ENCODE measurements at places on chromosomes 5 and 9.

DNA sequence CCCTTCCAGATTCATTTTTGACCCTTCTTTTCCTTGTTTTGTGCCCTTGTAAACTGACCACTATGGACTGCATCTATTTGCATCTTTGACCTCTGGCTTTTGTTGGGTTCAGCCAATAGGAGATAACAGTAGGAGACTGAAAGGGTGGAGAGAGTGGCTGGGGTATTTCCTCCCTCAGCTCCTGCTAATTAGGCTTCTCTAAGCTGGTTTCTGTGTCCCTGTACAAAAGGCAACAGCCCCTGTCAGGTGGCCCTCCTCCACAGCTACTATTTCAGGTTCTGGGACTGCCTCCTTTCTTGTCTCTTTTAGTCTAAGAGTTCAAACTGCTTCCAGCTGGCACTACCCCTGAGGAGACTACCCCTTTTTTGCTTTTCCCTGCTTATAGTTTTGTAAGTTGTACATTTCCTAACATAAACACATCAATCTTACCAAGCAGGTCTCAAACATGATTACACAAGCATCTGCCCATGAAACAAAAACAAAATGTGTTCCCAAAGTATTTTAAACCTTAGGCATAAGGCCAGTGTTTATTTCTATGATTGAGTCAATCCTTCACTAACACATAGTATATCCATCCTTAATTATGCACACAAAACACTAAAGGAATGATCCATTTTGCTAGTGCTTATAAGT is 262.0 kb upstream of the TRPM3 start:
- ATAC-seq: no peak

GRCh38 chr5:68170826-68171558 is 44.6 kb upstream of the PIK3R1 start:
- ATAC-seq: no peak

GRCh38 chr9:128836509-128837145 is 7.0 kb upstream of the SPOUT1 start:
- no peak for ATAC-seq

GRCh38 chr9:131516100-131516499 is 13.4 kb downstream of the POMT1 start:
- ATAC-seq: no peak

- ATAC-seq: no peak
These were observed 54.4 kb upstream of the EXOC3 start for GRCh38 chr5:388266-389196.

- ATAC-seq: no peak
These were observed 32.8 kb downstream of the ZNF474 start for GRCh38 chr5:122162100-122162638.

GRCh38 chr5:118789366-118789765 is 199.0 kb downstream of the DTWD2 start:
- ATAC-seq: no peak

- no peak for ATAC-seq
These were observed 77.9 kb downstream of the GLIS3 start for GRCh38 chr9:4221931-4222330.

DNA sequence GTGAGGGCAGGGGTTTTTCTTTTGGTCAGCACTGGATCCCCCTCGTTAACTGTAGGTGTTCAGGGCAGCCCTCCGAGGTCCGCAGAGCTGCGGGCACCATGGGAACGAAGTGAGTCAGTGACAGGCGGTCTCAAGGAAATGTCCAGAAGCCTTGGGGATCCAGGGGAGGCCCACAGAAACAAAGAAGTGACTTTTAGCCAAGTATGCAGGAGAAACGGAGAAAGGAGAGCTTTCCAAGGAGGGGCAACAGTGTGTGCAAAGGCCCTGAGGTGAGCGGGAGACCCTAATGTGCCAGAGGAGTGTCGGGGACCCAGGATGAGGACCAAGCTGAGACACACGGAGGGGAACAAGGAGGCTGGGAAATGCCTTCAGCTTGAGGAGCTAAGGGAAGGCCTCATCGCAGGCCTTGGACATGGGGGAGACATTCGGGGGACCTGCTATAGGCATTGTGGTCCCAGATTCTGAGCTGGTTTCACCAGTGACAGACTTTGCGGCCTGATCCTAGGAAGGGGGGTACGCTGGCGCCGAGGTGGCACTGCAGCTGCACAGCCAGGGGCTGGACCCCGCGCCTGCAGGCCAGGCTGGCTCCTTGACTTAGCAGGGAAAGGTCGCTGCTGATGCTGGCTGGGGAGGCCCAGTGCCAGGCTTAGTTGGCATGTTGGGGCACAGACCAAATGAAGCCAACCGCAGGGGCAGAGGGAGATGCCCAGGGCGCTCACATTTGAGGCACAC is 3.3 kb downstream of the LTC4S start:
- ATAC-seq: no peak

DNA sequence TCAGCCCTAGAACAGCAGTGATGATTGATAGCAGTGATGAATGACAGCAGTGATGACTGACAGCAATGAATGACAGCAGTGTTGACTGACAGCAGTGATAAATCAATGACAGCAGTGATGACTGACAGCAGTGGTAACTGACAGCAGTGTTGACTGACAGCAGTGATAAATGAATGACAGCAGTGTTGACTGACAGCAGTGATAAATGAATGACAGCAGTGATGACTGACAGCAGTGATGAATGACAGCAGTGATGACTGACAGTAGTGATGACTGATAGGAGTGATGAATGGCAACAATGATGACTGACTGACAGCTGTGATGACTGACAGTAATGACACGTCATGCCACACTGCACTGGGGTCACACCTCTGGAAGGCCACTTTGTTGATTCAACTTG is 106.8 kb downstream of the ENTREP1 start:
- no peak for ATAC-seq
